Activated CD4-positive, alpha-beta T cell treated with anti-CD3 and anti-CD28 coated beads for 1 hour (primary cell): ENCODE measurements at places on chromosomes 7 and 10.

- DNase-seq, result no peak
Measured at GRCh38 chr10:62810156-62810902, 5.8 kb downstream of the ADO start.

DNA sequence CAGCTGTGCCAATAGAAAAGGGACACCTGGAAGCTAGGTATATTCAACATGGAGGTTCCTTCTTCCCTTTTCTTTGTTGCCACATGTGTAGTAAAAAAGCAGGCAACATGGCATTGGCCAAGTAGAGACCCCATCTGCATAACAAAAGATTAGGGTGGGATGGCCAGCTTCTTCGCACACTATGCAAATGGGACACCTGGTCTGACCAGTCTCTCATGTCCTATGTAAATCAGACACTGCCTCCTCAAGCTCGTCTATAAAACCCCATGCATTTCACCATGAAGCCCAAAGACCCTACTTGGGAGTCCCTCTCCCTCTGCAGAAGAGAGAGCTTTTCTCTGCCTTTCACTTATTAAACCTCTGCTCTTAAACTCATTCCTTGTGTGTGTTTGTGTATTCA is 53.9 kb downstream of the MYL10 start:
- DNase-seq, result no peak

- DNase-seq, result no peak
Measured at GRCh38 chr10:11610826-11611247, 613 bp downstream of the USP6NL start.

GRCh38 chr7:14197280-14197679 is 207.8 kb upstream of the ETV1 start:
- DNase-seq, result no peak

DNA sequence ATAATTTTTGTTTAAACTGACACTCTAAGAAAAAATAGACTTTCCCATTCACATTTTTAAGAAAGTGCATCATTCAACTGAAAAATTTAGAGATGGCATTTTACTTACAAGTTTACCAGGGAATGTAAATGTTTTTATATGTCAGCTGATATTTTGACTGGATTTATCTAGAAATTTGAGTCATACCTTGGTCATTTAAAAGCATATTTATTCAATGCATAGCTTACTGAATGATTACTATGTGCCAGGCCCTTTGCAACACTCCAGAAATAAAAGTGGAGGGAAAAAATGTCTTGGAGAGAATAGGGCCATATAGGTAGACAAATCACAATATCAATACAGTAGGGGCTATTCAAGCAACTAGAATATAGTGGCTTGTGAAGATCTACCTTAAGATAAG is 98.4 kb upstream of the FAM3C start:
- DNase-seq, result no peak

DNA sequence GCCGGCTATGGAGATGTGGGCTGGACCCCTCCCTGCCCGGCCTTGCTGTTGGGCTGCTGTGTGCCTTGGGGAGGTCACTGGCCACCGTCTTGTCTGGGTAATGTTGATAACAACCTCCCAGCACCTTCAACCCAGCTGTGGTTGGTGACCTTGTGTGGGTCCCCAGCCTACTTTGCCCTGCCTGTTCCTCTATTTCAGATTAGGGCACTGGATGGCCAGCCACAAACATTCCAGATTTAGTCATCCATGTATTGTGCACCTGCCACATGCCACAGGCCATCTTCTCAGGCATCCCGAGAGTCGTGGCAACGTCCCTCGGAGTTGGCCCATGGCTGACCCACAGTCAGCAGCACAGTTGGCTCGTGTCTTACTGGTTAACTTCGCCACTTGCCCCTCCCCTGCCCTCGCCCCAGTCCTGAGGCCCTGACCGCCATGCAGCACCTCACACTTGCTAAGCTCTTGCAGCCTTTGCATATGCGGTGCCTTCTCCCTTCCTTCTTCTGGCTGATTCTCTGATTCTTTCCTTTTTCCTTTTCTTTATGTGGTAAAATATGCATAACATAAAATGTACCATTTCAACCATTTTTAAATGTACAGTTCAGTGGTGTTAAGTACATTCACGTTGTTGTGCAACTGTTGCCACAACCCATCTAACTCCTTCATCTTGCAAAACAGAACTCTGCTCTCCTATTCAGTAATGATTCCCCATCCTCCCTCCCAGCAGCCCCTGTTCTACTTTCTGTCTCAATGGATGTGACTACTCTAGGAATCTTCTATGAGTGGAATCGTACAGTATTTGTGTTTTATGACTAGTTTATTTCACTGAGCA is 60.6 kb downstream of the PRF1 start:
- DNase-seq, result no peak

- no peak for DNase-seq
Measured at GRCh38 chr7:52670608-52671225, 364.7 kb upstream of the POM121L12 start.
